ENCODE measurements at places on chromosomes 1 and 21.

GRCh38 chr1:178632653-178633052 lies 92.4 kb upstream of the RALGPS2 start:
- DNase-seq, result no peak

DNA sequence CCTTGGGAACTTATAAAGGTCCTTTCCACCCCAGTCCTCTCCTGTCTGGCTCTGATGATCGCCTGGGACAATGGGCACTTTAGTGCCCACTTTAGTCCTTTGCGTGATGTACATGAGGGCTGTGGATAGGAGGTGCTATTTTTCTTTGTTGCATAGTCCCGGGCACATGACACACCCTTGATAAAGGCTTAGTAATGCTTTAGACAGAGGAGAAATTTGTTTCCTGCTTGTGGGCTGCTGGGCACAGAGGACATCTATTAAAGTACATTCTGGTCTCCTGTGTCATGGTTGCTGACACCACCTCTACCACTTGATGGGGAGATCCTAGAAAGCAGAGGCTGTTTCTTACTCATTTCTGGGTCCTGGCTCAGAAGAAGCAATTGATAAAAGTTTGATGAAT lies 5.4 kb upstream of the KNCN start:
- no peak for DNase-seq

GRCh38 chr1:212415107-212415841 lies 588 bp upstream of the PACC1 start:
- DNase-seq, result no peak

- DNase-seq, result no peak
These were observed 3.2 kb downstream of the CGN start for GRCh38 chr1:151514366-151514765.

DNA sequence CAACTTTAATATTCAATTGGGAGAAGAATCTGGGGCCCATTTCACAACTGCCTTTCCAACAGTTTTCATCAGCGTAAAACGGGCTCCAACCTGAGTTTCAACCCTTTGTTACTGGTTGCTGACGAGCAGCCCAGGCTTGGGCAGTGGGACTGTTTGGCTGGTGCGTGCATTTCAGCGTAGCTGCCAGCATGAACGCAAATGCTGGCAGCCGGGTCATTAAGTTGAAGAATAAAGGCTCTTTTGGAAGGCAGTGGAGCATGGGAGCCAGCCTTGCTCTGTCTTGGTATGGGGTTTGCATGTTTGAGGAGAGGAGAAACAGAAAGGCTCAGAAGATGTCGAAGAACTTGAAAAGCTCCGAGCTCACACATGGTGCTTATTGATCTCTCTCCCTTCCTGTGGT lies 40.7 kb downstream of the WDR3 start:
- no peak for DNase-seq

GRCh38 chr1:12333036-12333785 lies 103.4 kb downstream of the VPS13D start:
- DNase-seq, result no peak

- DNase-seq, result no peak
These were observed 562.6 kb upstream of the ADGRL2 start for GRCh38 chr1:81238129-81238528.

- no peak for DNase-seq
These were observed 5.6 kb upstream of the DSCAM start for GRCh38 chr21:40852563-40852962.

- no peak for DNase-seq
These were observed 188.6 kb downstream of the SLC35F3 start for GRCh38 chr1:234093107-234093506.

Measured in hematopoietic multipotent progenitor cell treated with erythropoietin and hydrocortisone succinate and interleukin-3 and kit ligand, for 15 days (in vitro differentiated cells).